ENCODE measurements at places on chromosomes 1 and 21.

- DNase-seq: peak; percentile 13
These were observed 8.5 kb downstream of the KYAT3 start for GRCh38 chr1:88983791-88984559.

DNA sequence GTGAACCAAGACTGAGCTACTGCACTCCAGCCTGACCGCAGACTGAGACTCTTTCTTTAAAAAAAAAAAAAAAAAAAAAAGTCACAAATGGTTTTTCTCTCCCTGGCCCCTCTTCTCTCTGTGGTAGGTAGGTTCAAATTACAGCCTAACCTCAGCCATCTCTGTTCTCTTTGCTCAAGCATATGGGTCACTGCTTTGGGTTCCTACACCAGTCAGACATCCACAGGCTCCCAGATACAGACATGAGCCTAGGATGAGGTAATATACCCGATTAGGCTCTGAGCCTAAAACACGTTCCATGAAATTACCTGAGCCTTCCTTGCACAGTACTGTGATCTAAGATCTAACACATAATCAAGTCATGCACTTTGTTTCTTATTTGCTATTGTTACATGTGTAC is 90.5 kb upstream of the JAK1 start:
- DNase-seq: no peak

DNA sequence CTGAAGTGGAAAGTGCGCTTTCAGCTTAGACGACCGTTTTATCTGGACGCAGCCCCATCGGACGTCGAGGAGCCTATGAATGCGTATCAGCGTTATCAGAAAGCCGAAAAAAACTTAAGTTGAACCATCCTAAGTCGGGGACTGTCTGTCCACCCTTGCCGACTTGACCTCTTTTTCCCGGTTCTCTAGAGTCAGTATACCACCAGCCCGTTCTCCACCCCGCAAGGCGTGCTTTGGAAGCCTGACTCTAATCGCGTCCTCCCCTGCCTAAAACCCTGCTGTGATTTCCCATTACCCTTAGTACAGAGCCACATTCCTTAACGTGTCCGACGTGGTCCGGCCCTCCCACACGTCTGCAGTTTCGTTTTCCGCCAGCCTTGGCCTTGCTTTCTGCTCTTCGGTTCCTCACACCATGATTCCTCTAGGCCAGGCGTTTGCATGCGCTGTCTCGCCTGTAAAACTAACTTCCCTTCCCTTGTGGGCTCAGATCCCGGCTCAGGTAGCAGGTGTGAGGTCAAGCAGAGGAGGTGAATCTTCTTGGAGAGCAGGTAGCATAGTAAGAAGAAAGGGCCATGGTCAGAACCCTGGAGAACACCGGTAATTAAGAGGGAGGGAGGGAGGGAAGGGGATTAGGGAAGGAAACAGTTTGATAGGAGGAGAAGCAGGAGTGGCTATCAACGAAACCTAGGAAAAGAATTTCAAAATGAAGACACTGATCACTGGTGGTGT is 865 bp downstream of the ADPRS start:
- no peak for DNase-seq

- no peak for DNase-seq
These were observed 9.9 kb upstream of the C1QA start for GRCh38 chr1:22626237-22627157.

DNA sequence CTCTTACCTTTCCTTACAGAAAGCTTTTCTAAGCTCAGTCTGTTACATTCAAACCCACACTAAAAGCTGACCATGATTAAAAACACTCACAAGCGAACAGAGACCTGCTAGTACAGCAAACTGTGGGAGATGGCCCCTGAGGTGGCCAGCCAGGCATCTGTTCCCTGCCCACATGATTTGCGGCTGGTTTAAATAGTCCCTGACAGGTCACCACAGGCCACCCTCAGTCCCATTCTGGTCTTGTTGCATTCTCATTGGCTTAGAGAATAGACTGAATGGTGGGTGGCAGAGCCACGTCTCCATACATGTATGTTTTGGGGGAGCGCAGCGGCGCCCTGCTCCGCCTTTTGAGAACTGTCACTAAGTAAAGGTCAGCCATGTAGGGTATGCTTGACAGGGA is 2.3 kb upstream of the ACTA1 start:
- no peak for DNase-seq

DNA sequence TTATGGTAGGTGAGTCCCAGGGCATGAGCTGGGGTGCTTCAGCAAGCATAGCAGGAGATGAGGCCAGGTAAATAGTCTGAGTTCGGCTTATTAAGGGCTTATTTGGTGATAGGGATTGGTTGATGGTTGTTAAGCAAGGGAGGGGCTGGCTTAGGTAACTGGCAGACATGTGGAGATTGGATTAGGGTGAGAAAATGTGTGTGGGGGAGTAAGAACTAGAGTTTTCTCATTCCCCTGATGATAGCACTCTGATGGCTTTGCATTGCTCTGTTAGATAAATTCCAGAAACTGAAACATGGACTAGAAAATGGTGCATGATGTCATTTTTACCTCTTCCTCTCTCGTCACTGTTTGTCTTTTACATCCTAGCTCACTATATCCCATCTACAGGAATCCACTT is 53.6 kb downstream of the FGGY start:
- DNase-seq: no peak

DNA sequence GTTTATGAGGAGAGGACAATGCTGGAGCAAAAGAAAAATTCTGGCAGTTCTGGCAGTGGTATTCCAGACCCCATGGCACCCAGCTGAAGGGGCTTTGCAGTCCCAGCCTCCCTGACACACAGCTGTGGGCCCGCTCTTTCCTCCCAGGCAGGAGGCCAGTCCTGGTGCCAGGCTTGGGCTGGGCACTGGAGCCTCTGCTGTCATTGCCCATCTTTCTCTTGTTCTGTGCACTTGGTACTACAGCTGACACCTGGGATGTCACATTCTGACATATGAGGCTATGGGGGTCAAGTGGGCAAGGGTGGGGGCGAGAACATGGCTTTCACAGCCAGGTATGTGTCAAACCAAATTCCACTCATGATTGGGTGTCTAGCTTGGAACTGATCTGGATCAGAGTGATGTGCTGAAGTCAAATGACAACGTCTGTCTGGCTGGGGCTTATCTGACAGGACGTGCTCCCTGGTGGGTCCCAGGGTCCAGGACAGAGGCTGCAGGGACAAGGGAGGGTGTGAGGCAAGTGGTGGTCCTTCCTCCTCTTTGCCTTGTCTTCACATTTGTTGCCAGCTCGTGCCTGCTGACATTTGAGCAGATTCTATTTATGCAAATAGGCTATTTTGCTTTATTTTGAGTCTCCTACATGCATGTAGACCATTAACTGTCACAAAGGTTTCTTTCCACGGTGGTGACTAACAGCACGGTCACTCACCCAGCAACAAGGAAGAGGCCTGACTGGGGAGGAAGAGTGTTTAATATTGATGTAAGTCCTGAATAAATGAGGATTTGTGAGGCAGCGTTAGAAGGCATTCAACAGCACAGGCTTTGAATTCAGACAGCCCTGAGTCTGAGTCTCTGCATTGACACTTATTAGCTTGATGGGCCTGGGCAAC is 336.3 kb downstream of the PBX1 start:
- DNase-seq: no peak

GRCh38 chr1:198125995-198126735 is 30.6 kb upstream of the NEK7 start:
- no peak for DNase-seq

GRCh38 chr1:43803646-43804045 is 96.3 kb downstream of the ST3GAL3 start:
- DNase-seq: no peak

DNA sequence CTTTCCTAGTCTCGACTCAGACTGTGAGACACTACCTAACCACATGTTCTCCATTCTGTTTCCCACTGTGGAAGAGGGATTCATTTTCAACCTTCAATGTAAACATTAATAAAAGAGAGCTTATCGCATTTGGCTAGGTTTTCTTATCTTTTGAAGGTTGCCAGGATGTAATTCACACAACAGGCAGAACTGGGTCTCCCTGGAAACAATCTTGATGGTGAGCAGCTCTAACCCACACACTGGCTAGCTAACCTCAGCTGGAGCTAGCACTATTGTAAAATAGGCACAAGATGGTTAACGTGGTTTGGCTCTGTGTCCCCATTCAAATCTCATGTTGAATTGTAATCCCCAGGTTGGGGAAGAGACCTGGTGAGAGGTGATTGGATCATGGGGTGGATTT is 75.1 kb downstream of the ZSCAN20 start:
- no peak for DNase-seq

- peak; percentile 28 for DNase-seq
These were observed 563 bp upstream of the NFIA start for GRCh38 chr1:61081686-61082310.

DNA sequence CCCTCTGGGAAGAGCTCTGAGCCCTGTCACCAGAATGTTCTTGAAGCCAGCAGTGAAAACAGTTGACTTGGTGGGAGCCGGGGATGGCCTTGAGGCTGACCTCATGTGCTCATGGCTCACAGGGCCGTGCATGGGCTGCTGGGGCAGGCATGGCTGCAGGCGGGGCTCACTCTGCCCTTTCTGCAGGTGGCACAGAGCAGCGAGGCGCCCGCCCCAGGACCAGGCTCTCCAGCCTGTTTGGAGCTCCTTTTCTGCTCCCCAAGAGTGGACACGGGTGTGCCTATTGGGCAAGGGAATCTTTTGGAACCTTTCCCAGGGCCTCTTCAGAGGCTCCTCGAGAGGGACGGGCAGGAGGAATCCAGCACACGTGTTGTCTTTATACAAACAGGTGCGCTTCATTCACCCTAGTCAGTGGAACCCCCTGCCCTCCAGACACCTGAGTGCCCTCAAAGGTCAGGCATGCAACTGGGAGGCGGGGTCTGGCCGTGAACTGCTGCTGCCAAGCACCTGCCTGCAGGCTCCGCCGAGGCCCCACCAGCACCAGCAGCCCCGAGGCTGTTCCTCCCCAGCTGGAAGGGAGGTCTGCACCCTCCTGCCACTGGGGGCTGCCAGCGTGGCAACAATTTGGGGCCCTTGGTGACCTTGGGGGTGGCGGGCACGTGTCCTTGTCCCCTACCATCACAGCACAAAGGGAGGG is 2.6 kb upstream of the TTC34 start:
- DNase-seq: no peak
